Nephron progenitor cell (in vitro differentiated cells): ENCODE measurements at places on chromosomes 12 and 14.

DNA sequence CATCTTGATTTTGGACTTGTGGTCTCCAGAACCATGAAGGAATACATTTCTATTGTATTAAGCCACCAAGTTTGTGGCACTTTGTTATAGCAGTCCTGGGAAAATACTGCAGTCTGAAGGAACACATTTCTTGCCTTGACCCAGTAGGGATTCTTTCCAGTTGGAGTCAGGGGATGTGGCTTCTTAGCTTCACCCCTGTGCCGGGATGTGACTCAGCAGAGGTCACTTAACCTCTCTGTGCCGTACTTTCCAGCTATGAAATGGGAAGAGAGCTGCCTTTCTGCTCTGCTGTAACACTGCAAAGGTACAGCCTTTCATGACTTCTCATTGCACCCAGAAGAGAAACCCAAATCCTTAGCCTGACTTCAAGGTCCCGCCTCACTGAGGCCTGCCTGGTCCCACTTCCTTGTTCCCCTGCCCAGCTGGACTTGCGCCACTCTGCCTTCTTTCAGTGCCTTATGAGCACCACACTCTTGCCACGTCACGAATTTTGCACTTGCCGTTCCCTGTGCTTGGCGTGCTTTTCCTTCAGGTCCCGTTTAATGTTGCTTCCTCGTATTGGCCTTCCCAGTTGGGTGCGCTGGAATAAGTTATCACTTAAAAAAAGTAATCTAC lies 24.2 kb downstream of the CHST11 start:
- no peak for DNase-seq

DNA sequence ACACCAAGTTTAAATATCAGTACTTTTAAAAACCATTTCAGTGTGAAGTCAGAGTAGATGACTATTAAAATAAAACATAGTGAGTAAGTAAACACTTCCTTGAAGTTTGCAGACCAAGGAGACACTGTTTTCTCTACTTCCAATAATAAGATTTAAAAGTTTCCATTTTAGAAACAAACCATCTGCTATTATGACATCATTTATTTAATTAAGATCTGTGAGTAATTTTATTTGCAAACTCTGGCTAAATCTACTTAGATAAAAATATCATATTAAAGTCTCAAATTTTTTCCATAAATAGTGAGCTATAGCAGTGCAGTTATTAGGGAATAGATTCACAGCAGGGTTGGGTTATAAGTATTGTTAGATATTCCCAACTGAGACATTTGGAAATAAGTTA lies 1267.0 kb upstream of the FLRT2 start:
- DNase-seq: no peak

- DNase-seq: no peak
Measured at GRCh38 chr14:77201696-77202095, 20.1 kb downstream of the TMEM63C start.

- no peak for DNase-seq
Measured at GRCh38 chr12:111434680-111435338, 29.1 kb downstream of the SH2B3 start.

- DNase-seq: no peak
Measured at GRCh38 chr12:5273709-5274108, 158.2 kb upstream of the NTF3 start.
